Activated B cell treated with CpG ODN at 0.5 μM for 24 hours (primary cell): ENCODE measurements at places on chromosomes 7 and 10.

- DNase-seq, result no peak
Observed at GRCh38 chr10:114376523-114376922, 27.8 kb downstream of the AFAP1L2 start.

DNA sequence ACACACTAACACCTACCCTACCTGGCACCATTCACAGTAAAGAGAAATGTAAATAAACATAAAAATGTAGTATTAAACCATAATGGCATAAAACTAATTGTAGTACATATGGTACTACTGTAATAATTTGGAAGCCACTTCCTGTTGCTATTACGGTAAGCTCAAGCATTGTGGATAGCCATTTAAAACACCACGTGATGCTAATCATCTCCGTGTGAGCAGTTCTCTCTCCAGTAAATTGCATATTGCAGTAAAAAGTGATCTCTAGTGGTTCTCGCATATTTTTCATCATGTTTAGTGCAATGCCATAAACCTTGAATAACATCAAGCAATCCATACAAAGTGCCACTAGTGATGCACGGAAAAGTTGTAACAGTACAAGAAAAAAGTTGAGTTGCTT lies 75.4 kb downstream of the CFTR start:
- DNase-seq, result no peak

- DNase-seq, result peak; percentile 54
Observed at GRCh38 chr7:95434557-95435421, at the start of gene PON2. Gene PON2, minus strand, starts transcription at chr7:95435028. Its CDS starts 77 bp downstream, at chr7:95434951.

- peak; percentile 30 for DNase-seq
Observed at GRCh38 chr7:26329520-26330255, 38.0 kb downstream of the SNX10 start.

DNA sequence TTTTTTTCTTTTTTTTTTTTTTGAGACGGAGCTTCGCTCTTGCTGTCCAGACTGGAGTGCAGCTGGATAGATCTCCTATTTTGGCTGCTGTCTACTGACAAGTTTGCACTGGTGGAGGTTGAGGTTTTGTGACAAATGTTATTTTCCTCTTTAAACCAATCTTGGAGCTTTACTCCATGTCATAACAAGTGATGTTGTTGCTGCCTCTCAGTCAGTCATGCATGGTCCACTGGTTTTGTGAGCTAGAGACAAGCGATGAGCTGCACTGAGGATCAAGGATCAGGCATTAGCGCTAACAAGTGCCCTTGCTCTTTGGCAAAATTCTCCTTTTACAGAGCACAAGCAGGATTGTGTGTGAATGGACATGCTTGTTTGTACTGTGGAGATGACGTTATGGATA lies 805 bp upstream of the WDFY4 start:
- DNase-seq, result no peak
